ENCODE measurements at places on chromosomes 11 and 22. TPM values are rescaled to one million over a fixed set of nuclear protein-coding genes. Genes with fewer than 3 reads are reported as not detected.

OR2AG2 gene
- 0.07 TPM for total RNA-seq

DNA sequence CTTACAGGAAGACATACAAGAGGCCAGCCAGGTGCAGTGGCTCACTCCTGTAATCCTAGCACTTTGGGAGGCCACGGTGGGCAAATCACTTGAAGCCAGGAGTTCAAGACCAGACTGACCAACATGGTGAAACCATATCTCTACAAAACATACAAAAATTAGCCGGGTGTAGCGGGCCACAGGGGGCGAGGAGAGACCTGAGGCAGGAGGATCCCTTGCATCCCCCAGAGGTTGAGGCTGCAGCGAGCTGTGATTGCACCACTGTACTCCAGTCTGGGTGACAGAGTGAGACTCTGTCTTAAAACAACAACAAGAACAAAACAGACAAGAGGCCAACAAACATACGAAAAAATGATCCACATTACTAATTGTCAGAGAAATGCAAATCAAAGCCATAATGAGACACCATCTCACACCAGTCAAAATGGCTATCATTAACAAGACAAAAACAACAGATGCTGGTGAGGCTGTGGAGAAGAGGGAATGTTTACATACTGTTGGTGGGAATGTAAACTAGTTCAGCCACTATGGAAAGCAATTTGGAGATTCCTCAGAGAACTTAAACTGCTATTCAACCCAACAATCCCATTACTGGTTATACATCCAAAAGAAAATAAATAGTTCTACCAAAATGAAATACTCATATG is 498.8 kb upstream of the ARHGAP42 start:
- no peak for DNase-seq

DNA sequence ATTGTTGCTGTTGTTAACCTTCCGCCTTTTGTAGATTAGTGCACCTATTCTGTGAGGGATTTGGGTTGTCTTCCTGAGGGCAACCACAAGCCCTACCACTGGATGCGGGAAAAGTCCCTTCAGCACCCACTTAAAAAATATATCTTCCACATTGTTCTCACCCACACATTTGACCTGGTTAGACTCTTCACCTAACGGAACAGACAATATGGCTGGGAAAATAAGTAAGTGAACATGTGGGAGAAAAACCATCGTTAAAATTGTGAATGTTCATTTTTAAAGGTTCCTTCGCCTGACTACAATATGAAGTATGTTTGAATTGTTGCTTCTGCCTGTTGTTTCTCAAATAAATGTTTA is 72.0 kb upstream of the MPEG1 start:
- DNase-seq, result no peak

DNA sequence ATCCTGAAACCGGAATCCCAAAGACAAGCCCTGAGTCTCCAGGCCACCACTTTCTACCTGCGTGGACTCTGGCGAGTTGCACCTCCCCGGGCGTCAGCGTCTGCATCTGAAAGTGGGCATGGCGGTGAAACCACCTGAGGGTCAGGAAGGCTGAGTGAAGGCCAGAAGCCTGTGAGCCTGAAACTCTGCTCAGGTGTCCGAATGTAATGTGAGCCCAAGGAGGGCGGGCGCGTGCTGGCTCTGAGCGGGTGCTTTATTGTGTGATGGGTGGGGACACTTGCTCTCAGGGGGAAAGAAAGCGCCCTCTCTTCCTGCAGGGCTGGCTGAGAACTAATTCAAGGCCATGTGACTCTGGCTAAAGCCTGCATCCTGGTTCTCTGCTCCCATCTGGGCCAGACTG is 135.6 kb downstream of the ST3GAL4 start:
- DNase-seq, result no peak

- DNase-seq, result no peak
Measured at GRCh38 chr11:88340366-88340935, 2.9 kb upstream of the CTSC start.

DNA sequence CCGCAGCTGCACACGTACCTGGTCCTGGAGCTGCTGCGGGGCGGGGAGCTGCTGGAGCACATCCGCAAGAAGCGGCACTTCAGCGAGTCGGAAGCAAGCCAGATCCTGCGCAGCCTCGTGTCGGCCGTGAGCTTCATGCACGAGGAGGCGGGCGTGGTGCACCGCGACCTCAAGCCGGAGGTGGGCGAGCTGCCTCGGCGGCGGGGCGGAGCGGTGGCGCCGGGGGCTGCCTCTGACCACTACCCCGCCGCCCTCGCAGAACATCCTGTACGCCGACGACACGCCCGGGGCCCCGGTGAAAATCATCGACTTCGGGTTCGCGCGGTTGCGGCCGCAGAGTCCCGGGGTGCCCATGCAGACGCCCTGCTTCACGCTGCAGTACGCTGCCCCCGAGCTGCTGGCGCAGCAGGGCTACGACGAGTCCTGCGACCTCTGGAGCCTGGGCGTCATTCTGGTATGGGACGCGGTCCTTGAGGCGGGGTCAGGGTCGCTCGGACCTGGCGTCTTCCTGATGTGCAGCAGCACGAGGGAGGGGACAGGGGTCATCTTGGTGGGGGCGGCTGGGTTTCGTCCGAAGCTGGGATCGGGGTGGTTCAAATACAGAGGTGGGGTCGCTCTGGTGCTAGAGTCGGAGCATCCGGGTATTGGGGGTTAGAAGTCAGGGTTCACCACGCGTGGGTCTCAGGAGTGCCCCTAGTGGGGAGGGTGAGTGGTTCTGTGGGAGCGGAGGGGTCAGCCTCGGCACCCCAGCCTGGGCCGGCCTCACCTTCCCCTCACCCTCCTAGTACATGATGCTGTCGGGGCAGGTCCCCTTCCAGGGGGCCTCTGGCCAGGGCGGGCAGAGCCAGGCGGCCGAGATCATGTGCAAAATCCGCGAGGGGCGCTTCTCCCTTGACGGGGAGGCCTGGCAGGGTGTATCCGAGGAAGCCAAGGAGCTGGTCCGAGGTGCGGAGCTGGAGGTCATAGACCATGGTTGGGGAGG is 10.8 kb downstream of the RPS6KA4 start:
- DNase-seq, result no peak

All from HCT116 (cell line).